Mesothelial cell of epicardium (in vitro differentiated cells): ENCODE measurements at places on chromosomes 6 and 20. TPM values are rescaled to one million over a fixed set of nuclear protein-coding genes. Genes with fewer than 3 reads are reported as not detected.

DNA sequence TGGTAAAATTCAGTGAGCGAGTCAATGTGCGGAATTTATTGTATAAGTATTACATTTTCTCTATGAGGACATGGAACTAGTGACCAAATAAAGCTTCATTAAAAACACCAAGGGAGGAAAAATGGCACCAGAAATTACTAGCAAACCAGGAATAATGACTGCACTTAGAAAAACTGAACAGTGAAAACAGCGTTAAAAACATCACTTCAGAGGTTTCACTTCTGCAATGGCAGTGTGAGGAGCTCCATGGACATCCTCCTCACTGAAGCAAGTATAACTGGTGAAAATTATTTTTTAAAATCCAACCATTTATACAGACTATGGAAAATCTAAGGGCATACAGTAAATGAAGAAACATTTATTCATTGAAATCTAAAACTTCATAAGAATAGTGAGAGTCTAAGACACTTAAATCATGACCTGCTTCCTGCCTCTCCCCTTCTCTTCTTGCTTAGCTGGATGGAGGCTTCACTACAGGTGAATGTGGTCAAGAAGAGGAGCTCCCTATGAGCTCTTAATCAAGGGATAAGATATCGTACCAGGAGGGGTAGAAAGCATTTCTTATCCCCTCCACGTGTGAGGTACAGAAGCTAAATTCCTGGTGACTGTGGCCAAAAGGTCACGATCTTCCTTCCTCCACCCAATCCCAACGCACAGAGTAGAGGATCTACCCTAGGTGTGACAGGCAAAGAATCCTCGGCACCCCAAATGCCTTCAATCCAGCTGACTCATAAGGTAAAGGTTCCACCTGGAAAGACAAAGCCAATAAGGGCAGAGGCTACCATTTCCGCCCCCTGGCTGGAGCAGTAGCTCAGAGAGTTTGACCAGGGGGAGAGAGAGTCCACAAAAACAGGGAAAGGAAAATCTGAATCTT lies 12.3 kb upstream of the ASF1A start:
- no peak overlapping the region for H3K4me3 ChIP-seq
- DNase-seq = no peak
- H3K27me3 ChIP-seq = no peaks in the 10 kb centered on the region
- H3K4me1 ChIP-seq = no peaks in the 10 kb centered on the region
- no peak overlapping the region for H3K27ac ChIP-seq

- H3K36me3 ChIP-seq = peaks cover 40% of the 10 kb centered on the region
- no peak overlapping the region for H3K27ac ChIP-seq
- no peak for DNase-seq
- H3K27me3 ChIP-seq = no peaks in the 10 kb centered on the region
Measured at GRCh38 chr20:41497186-41497895, 120.8 kb downstream of the CHD6 start.

DNA sequence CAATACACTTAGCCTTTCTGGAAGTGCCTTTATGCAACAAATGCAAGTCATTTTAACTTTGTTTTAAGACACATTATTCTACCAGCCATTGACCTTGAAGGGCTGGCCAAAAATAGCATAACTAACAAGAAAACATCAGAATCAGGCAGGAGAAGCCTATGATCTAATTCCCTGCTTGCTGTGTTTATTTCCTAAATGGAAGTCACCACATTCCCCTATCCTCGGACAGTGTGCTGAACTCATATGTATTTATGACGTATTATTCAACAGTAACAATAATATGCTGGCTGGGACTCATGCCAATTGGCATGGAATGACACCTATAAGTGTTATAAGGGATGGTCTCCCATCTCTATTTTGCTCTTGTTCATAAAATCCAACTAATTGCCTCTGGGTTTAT lies 140.7 kb downstream of the MAP3K7 start:
- no peaks in the 10 kb centered on the region for H3K27me3 ChIP-seq
- no peak overlapping the region for H3K4me3 ChIP-seq
- H3K4me1 ChIP-seq = peaks cover 1% of the 10 kb centered on the region
- no peaks in the 10 kb centered on the region for H3K36me3 ChIP-seq
- no peak overlapping the region for H3K27ac ChIP-seq

DNA sequence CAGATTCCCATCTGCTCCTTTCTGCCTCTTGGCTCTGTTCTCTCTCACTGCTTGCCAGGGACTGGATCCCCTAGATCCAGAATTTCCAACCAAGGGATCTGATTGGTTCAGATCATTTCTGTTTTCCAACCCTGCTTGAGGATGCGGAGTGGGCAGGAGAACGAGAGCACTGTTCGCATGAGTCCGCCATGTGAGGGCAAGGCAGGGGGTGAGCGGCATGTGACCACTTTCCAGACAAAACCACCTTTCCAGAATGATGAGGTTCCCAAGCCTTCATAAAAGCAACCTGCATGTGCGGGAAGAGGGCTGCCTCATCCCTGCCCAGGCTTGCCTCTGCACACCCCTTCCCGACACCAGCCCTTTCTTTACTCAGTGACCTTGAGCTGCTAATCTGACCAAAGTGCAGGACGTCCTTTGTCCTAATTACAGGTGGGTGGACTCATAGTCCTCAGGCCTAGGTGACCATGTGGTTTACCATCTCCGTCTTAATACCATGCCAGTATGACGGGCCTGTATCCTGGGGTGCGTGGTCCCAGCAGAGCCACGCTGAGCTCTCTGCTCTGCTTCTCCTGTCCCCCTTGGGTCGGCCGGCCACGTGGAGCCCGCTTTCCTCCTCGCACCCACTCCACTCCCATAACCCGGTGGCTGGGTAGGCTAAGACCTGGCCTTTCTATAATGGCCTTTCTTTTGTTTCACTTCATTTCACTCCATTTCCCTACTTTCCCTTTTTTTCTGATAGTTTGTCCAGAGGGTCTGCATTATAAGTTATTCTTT lies 14.4 kb downstream of the NQO2 start:
- H3K4me1 ChIP-seq = no peaks in the 10 kb centered on the region
- no peak for DNase-seq
- no peak overlapping the region for H3K4me3 ChIP-seq
- H3K27ac ChIP-seq = no peak overlapping the region
- H3K36me3 ChIP-seq = peaks cover 67% of the 10 kb centered on the region
- no peaks in the 10 kb centered on the region for H3K27me3 ChIP-seq

DNA sequence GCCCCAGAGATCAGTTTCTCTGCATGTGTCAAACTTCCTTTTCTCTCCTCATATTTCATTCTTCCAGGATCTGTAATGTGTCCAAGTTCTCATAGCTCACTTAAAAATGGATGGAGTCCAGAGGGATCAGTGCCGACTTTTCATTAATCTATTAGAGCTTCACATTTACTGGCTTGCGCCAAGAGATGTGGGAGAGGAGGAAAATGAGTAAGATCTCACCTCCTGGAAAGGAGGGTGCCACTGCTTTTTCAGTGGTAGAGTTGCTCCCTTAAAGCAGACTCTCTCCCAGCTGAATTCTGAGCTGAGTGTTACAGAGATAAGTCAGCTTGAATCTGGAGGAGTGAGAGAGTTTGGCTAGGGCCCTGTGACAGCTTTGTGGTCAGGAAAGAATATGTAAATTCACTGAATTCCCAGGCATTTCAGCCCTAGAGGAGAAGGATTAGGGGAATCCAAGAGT lies 175.9 kb downstream of the SOX4 start:
- peak overlapping the region; percentile 71 for H3K27ac ChIP-seq
- H3K4me3 ChIP-seq = no peak overlapping the region
- H3K4me1 ChIP-seq = peaks cover 74% of the 10 kb centered on the region
- DNase-seq = no peak
- H3K36me3 ChIP-seq = peaks cover 4% of the 10 kb centered on the region
- no peaks in the 10 kb centered on the region for H3K27me3 ChIP-seq

GRCh38 chr6:4324746-4325145 lies 189.4 kb upstream of the ECI2 start:
- no peak overlapping the region for H3K4me3 ChIP-seq
- H3K4me1 ChIP-seq = peaks cover 39% of the 10 kb centered on the region
- H3K27ac ChIP-seq = no peak overlapping the region
- no peaks in the 10 kb centered on the region for H3K27me3 ChIP-seq

DNA sequence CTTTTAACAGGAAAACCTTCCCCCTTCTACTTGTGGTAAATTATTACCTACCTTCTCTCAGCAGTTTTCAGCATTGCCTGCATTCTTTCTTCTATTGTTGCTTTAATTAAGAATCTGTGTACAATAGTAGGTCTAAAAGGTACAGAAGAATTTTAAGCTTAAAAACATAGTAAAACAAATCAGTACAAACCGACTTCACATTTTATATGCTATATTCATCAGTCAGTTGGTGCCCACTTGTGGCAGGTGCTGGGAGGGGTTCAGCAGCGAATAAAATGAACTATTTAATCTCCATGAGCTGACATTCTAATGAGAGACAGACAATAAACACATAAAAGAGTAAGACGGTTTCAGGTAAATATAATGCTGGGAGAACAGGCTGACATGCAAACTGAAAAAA lies 73.4 kb upstream of the FBXO30 start:
- peaks cover 11% of the 10 kb centered on the region for H3K36me3 ChIP-seq
- H3K27ac ChIP-seq = no peak overlapping the region
- DNase-seq = no peak

DNA sequence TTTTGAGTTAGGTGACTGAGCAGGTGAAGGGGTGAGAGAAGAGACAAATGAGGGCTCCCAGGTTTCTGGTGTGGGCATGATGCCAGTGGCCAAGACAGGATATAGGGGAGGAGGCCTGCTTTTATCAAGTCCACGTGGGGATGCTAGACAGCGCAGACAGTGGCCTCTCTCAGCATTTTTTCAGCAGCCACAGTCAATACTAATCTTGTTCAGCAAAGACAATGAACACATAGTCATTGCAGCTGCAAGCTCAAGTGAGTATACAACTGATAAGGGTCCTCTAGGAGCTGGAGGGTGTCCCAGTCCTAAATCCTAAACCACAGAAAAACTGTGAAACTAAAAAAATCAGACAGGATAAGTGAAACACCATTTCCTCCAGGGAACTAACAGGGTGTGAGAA lies 48.6 kb downstream of the UQCC1 start:
- H3K36me3 ChIP-seq = peaks cover 13% of the 10 kb centered on the region
- H3K4me3 ChIP-seq = no peak overlapping the region
- no peak for DNase-seq

DNA sequence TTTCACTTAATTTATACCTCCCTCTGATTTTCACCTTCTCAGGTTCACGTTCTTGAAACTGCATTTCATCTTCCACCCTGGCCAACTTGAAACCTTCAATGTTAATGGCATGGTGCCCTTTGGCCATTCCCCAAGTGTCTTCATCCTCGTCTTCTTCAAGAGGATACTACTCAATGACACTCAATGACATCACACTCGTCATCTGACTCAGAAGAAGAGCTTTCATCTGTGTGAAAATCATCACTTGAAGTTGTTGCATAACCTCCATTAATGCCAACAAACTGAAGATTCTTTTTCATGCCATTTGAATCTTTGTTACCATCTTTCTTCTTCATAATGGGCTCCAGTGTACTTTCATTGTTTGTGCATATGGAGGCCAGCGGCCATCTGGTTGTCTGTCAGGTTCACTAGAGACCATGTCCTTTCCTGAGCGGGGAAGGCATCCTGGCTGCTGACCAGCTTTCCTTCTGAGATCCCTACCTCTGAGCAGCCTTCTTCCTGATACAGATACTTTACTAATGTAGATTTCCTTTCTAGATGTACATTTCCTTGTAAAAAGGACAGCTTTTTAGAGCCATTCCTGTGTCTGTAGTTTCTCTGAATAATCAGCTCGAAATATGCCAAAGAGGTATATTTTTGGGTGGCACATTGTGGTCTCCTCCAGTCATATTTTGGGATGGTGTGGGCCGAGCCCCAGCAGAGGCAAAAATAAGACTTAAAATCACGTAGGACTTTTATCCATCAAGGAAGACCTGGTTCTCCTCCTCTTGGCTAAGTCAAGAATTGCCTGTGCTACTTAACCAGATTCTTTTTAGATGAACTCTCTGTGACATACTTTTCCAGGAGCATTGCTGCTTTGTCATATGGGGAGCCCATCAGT lies 21.3 kb downstream of the TRMT6 start:
- H3K27me3 ChIP-seq = peaks cover 31% of the 10 kb centered on the region
- no peak overlapping the region for H3K27ac ChIP-seq
- DNase-seq = no peak
- H3K4me3 ChIP-seq = no peak overlapping the region
- H3K36me3 ChIP-seq = no peaks in the 10 kb centered on the region
- H3K4me1 ChIP-seq = peaks cover 12% of the 10 kb centered on the region

DNA sequence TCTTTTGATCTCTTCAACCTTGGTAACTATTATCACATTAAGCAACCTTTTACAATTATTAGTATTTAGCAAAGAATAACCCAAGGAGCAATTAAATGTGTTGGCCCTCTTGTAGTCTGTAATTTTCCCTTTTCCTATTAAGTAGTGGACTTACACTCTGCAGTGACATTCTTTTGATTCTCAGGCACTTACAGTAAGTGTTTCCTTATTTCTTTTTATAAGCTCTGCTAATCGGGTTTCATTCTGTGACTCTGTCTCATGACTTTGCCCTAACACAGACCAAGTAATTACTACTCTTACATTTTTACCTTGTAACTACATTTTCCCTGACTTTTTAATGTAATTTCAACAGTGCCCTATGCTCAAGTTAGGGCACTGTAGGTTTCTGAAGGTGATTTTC lies 104.0 kb upstream of the EPHA7 start:
- no peaks in the 10 kb centered on the region for H3K36me3 ChIP-seq
- no peaks in the 10 kb centered on the region for H3K4me1 ChIP-seq
- no peak for DNase-seq
- H3K27ac ChIP-seq = no peak overlapping the region
- H3K4me3 ChIP-seq = no peak overlapping the region

DNA sequence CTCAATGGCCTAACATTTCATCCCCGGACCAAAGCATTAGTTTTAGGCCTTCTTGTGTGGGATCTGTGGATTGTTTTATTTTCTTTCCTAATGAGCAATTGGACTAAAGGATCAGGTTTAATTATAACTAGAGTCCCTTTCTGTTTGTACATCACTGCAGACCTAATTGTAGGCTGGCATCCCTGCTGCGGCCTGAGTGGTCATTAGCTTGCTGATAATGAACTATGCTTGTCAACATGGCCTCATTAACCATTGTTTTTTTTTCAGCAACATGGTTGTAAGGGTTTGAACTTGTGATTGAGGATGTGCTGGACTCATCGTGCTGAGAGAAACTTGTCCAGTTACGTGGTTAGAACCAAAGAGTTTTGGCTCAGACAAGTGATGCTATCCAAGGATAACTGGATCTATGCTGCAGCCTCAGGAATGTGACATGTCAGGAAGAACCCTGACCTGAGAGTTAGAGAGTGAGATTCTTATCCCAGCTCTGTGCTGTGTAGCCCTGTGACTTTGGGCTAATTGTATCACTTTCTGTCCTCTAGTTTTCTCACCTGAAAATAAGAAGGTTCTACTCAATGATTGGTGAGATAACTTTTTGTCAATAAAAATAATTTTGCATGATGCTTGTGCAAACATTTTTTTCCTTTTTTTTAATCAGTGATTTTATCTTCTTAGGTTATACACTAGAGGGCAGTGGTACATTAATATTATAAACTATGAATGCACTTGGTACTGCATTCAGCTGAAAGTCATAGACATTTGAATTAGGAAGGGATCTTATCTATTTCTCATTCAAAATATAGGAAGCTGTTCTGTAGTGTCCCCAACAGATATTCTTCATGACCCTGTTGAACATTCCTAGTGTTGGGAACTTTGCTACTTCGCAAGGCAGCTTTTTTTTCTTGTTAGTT lies 140.9 kb downstream of the RNF144B start:
- no peaks in the 10 kb centered on the region for H3K36me3 ChIP-seq
- H3K4me1 ChIP-seq = no peaks in the 10 kb centered on the region

The MYBL2 gene
- total RNA-seq = 22.8 to 26.8 TPM (median 24.3 TPM) in 3 replicates
